ENCODE measurements at places on chromosomes 7 and 10. TPM values are rescaled to one million over a fixed set of nuclear protein-coding genes. Genes with fewer than 3 reads are reported as not detected.

Gene LZTS2
- total RNA-seq: 30.1 TPM

Gene ASAH2
- total RNA-seq: 1.8 TPM

Gene PPP3CB
- 20.6 TPM for total RNA-seq

Gene CYP3A7
- not detected for total RNA-seq

Gene PPIA
- 6,264 TPM for total RNA-seq

Gene CELF2
- 0.02 TPM for total RNA-seq

Gene PIK3CG
- total RNA-seq: not detected

Gene OR9A2
- total RNA-seq: not detected

Measured in A549 treated with CpdA at 1 μM for 4 hours (cell line).